ENCODE measurements at places on chromosomes 7 and 10.

- no peak for DNase-seq
Measured at GRCh38 chr7:128861957-128862570, 592 bp upstream of the ATP6V1F start.

DNA sequence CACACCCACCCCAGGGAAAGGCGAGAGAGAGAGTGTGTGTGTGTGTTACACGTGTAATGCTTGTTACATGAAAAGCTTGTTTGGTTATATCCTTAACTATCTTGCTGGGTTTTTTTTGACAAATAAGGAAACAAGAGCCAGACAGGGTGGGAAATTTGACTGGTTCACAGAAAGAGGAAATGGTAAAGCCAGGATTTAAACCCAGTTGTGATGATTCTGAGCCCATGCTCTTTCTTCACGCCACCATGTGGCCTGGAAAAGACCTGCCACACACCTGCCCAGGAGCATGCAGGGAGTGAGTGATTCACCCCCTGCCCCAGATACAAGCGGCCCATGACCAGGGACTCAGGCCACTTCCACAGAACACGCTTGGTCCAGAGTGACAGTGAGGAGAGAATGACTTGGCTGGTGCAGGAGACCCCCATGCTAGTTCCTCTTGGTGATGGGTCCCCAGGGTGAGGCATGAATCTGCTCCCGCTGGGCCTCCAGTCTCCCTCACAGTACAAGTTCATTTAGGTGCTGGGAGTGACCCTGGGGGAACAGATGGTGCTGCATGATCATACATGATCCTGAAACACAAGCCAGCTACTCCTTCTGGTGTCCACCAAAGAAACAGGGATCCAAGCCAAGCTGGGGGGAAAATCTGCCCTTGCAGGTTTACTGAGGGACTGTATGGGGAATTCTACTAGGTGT, 21.0 kb upstream of the EIF5AL1 start:
- DNase-seq = no peak

DNA sequence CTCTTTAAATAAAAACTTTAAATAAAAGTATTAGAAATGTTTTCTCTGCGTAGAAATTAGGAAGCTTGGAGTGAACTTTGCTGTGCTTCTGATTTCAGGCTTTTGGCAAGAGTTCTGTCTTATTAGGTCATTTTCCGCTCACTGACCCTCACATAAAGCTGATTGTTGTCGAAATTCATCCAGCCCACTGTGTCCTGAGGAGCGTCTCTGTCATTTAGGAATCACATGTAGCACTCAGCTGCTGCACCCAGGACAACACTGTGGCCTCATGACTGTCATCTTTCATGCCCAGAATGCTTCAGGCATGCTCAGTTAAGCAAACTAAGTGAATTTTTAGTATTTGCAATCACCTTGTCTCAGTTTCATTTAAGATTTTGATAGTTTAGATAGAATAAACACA, 57.8 kb upstream of the MSRB2 start:
- no peak for DNase-seq

GRCh38 chr7:105206985-105207384, 181.7 kb downstream of the SRPK2 start:
- no peak for DNase-seq

GRCh38 chr7:5294169-5294987, 11.6 kb downstream of the SLC29A4 start:
- DNase-seq = no peak

DNA sequence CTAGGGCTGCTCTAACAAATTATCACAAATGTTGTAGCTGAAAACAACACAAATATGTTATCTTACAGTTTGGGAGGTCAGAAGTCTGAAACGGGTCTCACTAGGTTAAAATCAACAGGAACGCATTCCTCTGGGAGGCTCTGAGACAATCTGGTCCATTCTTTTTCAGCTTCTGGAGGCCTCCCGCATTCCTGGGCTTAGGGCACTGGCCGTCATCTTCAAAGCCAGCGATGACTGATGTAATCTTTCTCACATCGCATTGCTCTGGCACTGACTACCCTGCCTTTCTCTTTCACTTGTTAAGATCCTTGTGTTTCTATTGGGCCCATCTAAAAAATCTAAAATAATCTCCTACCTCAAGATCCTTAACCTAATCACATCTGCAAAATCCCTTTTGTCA, 1071.5 kb upstream of the C7orf33 start:
- DNase-seq = no peak

DNA sequence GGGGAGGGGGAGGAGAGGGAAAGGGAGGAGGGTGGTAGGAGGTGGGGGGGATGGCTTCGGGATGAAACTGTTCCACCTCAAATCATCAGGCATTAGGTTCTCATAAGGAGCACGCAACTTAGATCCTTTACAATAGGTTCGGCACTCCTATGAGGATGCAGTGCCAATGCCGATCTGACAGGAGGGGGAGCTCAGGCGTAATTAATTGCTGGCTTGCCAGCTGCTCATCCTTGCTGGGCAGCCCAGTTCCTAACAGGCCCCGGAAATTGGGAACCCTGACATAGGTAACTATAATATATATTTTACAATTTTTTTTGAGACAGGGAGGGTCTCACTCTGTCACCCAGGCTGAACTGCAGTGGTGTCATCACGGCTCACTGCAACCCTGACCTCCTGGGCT, 118.8 kb upstream of the SFMBT2 start:
- DNase-seq = no peak

- no peak for DNase-seq
Measured at GRCh38 chr7:152137476-152138025, 112.1 kb downstream of the GALNT11 start.

DNA sequence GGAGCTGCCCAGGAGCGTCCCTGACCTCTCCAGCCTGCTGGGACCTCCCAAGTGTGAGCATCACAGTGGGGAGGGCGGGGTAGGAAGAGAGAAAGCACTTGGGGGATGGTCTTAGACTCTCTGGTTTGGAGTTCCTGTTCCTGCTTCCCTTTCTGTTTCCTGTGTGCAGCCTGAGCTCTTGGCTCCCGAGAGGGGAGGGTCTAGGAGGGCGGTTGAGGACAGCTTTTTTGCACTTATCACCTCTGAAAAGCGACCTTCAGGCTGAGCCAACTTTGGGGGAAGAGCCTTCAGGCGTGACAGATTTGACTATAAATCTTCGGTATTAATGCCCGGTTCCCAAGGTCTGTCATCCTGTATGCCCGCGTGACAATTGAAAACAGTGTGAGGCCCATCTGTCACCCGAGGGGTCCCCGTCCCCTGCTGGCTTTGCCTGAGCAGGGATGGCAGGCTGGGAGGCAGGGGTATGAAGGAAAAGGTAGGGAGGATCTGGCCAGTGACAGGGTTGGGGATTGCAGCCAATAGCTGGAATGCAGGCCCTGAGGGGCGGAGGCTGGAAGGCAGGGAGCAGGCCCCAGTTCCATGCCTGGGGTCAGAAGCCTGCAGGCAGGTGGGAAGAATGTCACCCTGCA, 78.6 kb downstream of the CDH23 start:
- DNase-seq = no peak

- DNase-seq = no peak
Measured at GRCh38 chr10:15361131-15361530, 10.0 kb downstream of the FAM171A1 start.

DNA sequence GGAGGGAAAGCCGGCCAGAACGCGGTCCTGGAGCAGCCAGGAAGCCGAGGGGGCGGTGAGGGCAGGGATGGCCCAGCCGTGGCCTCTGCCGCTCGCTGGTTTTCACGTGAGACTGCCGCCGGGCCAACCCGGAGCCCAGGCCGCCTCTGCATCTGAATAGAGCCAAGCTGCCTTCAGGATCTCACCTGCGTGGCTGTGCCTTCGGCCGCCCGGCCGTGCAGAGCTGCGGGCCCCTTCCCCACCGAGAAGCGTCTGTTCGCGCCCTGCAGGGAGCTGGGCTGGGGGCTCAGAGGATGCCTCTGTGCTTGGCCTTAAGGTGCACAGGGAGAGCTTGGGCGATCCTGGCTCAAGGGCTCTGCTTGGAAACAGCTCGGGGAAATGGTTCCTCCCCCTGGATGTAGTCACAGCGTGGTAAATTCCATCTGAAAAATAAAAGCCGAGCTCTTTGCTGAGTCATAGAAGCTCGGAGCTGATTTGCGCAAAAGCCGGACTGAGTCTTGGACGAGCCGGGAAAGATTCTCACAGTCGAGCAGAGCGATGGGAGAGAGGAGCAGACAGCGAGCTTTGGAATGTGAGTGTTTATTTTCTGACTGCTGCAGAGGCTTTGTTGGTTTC, at the start of gene JAKMIP3:
TSS of gene JAKMIP3 (plus strand) at position 456 of the 615 bp plus-strand sequence. CDS start 38,863 bp downstream, outside the sequence.
- peak; percentile 61 for DNase-seq

- no peak for DNase-seq
Measured at GRCh38 chr10:49290607-49291006, 8.4 kb upstream of the C10orf71 start.

- DNase-seq = no peak
Measured at GRCh38 chr7:50613473-50613872, 48.3 kb upstream of the DDC start.

GRCh38 chr7:112182749-112183148, 23.4 kb downstream of the DOCK4 start:
- DNase-seq = no peak

DNA sequence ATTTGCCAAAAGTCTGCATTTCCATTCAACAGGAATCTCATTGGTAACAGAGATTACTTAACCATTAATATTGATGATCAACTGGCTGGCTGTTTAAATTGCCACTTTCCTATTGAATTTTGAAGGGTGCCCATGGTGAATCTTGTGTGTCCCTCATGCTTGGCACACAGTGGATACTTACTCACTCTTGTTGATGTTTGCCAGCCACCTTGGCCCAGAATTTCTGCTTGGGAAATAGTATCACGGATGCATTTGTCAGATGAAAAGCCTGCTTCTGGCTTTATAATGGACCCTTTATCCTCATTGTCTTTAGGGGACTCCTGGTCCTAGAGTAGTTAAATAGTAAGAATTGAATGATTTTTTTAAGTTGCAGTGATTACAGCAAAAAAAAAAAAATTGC, 52.0 kb downstream of the MMRN2 start:
- DNase-seq = no peak

GRCh38 chr7:132519936-132520335, 56.3 kb downstream of the PLXNA4 start:
- DNase-seq = no peak

DNA sequence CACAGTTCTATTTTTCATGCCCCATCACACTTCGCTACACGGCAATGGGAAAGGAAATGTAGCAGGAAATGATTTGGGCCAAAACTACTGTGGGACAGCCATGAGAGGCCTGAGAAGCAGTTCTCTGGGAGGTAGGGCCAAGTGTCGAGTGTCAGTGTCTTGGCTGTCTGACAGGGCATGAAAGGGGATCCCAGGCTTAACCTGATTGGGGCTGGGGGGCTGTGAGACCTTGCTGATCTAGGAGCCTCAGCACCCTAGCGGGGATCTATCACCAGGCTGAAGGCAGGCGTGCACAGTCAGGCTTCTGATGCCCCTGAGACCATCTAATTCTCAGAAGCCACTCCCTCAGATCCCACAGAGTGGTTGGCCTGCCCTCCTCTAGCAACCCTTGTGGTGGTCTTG, 58.2 kb upstream of the SLC25A13 start:
- DNase-seq = no peak

GRCh38 chr10:97499561-97500296, 1.0 kb downstream of the UBTD1 start:
- DNase-seq = no peak

GRCh38 chr10:69831231-69831855, 29.6 kb downstream of the COL13A1 start:
- no peak for DNase-seq

GRCh38 chr7:539731-540411, 20.2 kb upstream of the PDGFA start:
- no peak for DNase-seq

Data from NCI-H2227 treated with DMSO at 0.1 percent for 48 hours (cell line).